ENCODE measurements at places on chromosomes 5 and 9. TPM values are rescaled to one million over a fixed set of nuclear protein-coding genes. Genes with fewer than 3 reads are reported as not detected.

DCAF12 gene
- total RNA-seq: 34.0 TPM

DNA sequence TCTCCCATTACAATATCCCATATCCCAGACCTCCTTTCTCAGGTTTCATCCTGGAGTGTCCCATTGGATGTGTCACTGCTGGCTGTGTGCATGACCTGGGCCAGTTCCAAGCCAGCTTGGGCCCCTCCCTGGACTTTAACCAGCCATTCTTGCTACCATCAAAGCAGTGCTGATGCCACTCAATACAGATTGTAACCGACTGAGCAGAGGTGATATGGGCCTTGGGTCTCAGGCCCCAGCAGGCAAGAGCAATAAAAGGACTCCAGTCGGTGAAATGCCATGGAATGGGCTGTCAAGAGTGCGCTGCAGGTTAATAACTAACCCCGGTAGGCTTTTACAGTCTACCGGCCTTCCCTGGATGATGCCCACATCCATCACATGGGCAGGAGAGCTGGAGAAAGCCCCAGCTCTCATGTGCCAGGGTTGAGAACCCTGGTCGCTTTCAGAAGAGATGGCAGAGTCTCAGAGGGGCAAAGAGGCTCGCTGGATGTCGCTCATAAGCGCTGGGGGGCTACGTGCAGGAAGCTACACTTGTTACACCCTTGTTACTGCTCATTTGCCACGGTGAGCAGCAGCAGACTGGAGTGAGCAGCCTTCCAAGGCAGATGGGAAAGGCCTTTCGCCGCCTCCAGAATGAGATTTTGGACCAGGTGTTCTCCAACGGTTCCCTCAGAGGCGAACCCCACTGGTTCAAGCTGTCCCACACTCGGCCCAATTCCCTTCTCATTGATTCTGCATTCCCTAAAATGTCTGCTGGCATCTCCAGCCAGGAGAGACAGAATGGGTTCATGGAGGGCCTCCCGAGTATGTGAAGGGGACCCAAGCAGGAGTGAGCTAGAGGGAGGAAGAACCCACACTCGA lies 13.2 kb downstream of the EPB41L4B start:
- no peak for DNase-seq

- no peak for DNase-seq
Measured at GRCh38 chr9:7936996-7937395, 137.4 kb upstream of the DMAC1 start.

DNA sequence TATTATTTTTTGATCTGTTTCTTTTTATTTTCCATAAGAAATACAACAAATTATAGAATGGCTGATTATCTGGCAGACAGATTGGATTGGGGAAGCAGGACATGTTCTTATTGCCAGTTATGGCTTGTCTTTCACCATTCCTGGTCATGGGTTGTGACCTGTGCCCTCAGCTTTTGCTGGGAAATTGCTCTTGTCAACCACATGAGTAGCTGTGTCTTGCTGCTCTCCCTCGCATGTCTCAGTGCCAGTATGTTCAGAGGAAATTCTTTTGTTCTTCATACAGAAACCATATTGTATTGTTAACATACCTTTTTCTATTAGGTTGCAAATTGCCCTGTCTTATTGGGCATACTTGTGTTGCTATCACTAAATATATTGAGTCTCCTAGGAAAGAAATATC lies 344.1 kb downstream of the OSTF1 start:
- DNase-seq: no peak

OLFM1 gene
- 4.8 TPM for total RNA-seq

- DNase-seq: no peak
Measured at GRCh38 chr5:147887930-147888329, 9.4 kb downstream of the SCGB3A2 start.

DNA sequence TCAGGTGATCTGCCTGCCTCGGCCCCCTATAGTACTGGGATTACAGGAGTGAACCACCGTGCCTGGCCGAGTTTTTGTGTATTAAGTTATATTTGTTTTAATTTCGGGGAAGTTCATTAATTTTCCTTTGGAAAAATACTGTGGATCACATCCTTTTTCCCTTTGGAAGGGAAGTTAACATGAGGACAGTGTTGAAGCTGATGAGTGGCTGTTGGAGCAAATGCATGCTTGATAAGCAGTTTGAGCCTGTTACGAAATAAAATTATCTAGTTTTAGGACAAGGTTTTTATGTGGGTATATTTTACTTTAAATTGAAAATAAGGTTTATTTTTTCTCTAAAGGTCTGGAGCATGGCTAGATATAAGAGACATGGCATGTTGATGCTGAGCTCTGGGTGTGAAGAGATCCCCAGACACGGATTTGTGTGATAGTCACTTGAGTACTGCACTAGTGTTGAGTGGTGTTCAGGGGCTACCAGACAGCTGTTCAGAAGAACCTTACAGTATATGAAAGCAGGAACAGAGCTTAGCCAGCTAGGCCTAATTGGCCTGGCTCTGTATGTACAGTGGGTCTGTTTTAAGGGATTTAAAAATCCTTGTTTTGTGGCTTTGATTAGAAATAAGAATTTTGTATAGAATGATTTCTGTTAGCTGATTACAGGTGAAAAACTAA lies 17.4 kb downstream of the LMNB1 start:
- DNase-seq: no peak

ZCCHC9 gene
- 22.7 TPM for total RNA-seq

- no peak for DNase-seq
Measured at GRCh38 chr5:180815293-180815917, 12.8 kb upstream of the MGAT1 start.
